ENCODE measurements at places on chromosomes 5 and 9.
A peak's percentile ranks its signal among the peaks of the same experiment; 100 is the strongest.

- no peak for DNase-seq
Observed at GRCh38 chr5:181198106-181198685, 6.8 kb downstream of the TRIM7 start.

DNA sequence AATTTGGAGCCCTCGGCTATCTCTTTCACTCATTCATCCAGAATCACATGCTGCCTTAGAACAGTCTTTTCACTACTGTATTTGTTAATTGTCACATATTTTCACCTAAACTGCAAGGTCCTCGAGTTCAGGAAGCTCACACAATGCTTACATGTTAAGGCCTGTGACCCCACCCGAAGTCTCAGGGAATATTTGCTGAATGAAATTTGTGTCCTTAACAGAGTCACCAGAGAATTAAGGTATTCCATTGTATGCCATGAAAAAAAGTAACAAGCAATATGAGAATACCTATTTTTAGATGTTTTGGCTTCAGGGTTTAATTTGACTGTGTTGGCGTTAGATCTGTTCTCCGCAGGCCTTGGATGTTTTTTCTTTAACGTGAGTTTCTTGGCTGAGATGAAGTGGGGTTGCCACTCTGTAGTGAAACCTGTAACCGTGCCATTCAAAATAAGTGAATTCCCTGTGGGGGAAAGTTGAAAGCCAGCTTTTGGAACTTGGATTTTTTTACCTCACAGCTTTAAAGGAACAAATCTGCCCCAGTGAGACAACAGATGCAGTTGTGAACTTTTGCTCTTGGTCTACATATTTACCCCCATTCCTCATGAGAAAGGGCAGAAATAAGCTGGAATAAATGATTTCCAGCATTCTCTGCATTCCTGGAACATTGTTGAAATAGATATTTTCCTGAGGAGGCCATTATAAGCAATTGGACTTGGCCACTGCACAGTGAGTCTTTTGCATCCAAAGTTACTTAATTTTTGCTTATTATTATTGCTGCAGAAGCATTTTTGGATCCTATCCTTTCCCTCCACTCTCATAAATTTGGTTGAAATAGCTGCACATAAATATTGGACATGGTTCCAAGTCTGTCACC is 35.9 kb upstream of the FBP1 start:
- no peak for DNase-seq

DNA sequence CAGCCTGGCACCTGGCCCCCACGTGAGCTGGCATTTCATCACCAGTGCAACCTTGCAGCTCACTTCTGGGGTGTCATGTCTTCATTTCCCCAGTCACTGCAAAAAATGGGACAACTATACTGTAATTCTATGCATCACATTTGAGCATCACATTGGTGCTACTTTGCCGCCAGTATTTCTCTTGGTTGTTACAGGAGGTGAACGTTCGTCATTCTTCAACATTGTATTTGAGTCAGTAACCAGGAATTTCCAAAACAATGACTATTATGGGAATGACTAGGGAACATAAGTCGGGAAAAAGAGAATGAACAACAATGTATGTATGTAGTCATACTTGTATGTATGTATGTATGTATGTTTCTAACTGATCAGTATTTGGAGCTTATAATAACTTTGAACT is 1278.0 kb downstream of the EFNA5 start:
- DNase-seq = no peak

- peak; percentile 99 for DNase-seq
Observed at GRCh38 chr5:55307383-55308253, at the start of the genes DHX29 and MTREX. Gene DHX29 (minus strand): TSS chr5:55307694. CDS start chr5:55307573, 121 bp downstream. Gene MTREX (plus strand): TSS chr5:55307989. CDS start chr5:55308014, 25 bp downstream.

GRCh38 chr9:19385786-19386501 is 5.9 kb upstream of the RPS6 start:
- DNase-seq = no peak

DNA sequence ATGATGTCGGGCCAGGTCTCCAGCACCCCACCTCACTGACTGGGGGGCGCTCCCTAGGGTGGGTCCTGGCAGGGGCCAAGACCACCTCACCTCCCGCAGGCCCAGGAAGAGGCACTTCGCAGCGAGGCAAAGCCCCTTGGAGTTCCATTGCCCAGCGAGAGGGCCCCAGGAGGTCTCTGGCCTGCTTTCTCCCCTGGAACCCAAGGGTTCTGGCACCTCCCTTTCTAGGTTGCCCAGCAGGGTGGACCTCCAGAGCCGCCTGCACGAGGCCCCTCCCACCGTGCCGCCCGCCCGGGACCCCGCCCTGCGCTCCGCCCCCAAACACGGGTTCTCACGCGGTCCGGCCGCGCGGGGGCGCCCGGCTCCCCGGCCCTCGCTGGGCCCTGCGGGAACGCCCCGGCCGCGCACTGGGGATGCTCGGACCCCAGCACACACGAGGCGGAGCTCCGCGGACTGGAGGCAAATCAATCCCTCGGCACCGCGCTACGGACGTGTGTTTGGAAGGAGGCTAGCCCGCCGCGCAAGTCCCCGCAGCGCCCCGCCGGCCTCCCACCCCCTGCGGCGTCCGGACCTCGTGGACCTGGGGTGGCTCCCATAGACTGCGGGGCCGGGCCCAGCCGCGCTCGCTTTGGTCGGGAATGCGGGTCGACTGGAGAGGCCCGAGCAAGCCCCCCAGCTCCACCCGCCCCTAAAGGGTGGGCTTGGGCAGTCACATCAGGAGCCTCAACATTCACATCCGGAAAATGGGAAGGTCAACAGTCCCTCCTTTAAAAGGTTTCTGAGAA is 99.5 kb upstream of the LMX1B start:
- peak; percentile 20 for DNase-seq

GRCh38 chr9:8815931-8816330 is 1016.4 kb upstream of the DMAC1 start:
- DNase-seq = no peak

- no peak for DNase-seq
Observed at GRCh38 chr5:104800440-104801048, 1238.0 kb upstream of the NUDT12 start.

DNA sequence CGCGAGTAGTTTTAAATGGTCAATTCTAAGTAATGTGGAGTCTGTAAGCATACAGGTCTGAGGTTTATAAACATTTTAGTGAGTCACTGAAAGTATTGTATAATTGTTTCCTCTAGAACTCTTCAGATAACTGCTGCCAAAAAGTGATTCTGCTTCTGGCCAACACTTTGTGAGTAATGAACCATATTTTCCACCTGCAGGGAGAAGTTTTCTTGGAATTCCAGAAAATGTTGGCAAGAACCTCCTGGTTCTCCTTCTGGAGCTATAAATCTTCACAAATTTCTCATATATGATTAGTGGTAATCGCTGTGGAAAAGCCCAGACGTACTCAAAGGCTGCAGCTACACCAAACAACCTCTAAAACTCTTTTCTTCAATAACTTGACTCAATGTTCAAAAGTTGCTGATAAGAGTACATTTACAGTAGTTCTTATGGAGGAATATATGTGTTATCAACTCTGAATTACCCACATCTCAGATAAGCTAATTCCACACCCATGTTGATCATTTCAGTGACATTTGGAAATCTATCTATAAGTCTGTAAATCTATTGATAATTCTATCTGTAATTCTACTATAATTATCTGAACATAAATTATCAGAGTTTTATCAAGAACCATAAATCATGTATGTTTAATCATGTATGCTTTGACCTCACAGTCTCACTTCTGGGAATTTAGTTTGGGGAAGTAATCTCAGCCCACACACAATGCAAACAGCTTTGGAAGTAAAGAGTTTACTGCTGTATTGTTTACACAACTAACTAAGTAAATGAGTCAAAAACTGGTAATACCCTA is 74.1 kb downstream of the FNBP1 start:
- DNase-seq = no peak

GRCh38 chr5:74044936-74045335 is 418.9 kb downstream of the ARHGEF28 start:
- no peak for DNase-seq

- no peak for DNase-seq
Observed at GRCh38 chr9:129834489-129835127, 467 bp downstream of the C9orf78 start.

GRCh38 chr9:37094751-37095150 is 25.6 kb upstream of the ZCCHC7 start:
- DNase-seq = no peak

DNA sequence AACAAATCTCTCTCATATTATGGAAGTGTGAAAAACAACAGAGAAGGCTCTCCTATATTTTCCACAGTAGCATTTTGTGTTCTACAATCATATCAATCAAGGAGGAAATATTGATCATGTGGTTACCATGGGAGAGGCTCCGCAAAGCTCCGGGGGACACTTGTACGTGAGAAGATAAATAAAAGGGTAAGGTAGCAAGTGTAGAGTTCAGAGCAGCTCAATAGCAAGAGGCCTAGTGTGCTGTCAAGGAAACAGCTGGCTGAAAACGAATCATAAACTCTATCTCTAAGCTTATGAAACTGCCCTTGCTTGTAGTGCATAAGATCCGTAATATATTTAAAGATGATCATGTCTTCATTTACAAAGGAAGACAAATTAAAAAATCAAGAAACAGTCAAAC is 57.5 kb downstream of the CDH18 start:
- no peak for DNase-seq

- no peak for DNase-seq
Observed at GRCh38 chr9:2725898-2726649, 8.8 kb downstream of the KCNV2 start.

DNA sequence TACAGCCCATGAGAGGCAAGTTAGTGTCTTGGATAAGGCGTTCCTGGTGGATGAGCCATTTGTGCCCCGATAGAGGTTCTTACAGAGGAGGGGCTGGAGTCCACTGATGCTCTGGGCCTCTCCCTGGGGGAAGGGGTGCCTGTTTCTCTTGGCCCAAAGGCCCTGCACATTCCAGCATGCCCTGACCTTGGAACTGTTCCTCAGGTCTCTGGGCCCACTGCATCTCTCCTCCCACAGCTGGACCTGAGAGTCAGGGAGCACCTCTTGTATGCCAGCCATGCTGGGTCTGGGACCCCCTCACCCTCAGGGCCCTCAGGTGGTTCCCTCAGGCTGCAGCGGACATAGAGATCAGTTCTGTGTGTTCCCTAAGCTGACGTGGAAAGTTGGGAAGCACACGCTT is 26.4 kb downstream of the DAPK1 start:
- no peak for DNase-seq

DNA sequence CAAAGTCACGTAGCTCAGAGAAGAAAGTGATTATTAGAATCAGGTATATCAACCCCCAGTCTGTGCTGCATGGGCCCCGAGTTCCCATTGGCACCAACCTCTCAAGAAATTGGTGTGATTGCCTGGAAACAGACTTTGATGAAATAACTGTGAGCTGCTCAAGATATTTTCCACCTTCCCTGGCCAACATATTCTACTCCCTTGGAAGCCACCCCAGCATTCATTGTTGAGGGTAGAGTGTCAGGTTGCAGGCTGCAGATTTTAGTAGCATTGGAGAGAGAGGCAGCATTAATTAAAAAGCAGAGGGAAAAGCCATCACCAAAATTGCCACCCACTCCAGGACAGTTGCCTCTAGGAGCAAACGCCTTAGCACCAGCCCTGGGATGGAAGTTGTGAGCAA is 154.2 kb upstream of the TNPO1 start:
- no peak for DNase-seq

DNA sequence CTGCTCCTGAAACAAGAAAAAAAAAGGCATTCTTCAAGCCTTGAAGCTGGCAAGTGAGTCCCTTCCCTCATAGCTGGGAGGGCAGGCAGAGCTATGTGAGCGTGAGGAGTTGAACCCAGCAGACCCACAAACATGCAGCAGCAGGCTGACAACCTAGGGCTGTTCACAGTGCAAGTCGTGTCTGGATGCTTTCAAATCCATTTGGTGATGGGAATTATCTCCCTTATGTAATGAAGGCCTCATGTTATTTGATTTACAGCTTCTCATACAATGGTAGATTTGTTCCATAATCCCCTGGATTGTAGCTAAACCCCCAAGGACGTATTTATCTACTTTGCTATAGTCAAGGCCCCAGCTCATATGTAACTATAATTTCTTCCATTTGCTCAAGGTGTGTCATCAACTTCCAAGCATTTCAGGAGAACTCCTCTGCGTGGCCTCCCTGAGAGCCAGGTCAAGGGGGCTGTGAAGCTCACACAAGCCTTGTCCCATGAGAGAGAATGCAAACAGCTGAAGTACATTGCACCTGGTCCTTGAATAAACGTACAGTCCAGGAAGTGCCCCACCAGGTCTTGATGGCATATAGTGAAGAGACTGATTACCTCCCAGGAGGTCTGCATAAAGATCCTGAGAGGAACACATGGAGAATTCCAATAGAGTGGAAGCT is 124.8 kb upstream of the SLC1A3 start:
- no peak for DNase-seq

- no peak for DNase-seq
Observed at GRCh38 chr5:160930406-160930805, 78.4 kb upstream of the ATP10B start.

GRCh38 chr5:154506049-154506715 is 28.2 kb upstream of the HAND1 start:
- no peak for DNase-seq

DNA sequence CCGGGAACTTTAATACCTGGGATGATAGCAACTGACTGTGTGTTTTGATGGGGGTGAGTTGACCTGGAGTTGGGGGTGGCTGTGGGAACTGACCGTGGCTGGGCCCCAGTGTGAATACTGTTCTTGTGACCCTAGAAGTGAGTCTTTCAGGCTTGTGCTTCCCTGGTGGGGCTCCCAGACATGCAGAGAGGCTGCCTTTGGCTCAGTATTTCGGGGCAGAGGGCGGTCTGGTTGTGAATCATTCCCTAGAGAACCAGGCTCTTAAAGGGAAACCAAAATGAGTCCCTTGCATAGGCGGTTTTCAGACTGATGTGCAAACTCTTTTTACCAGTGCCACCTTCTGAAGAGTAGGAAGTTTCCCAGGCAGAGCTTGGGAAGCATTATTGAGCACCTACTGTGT is 132.1 kb downstream of the MACROH2A1 start:
- DNase-seq = no peak

GRCh38 chr5:125592856-125593255 is 830.4 kb upstream of the GRAMD2B start:
- no peak for DNase-seq

- no peak for DNase-seq
Observed at GRCh38 chr5:148853868-148854267, 27.5 kb downstream of the ADRB2 start.

- DNase-seq = no peak
Observed at GRCh38 chr5:57174128-57174889, 450 bp downstream of the GPBP1 start.

DNA sequence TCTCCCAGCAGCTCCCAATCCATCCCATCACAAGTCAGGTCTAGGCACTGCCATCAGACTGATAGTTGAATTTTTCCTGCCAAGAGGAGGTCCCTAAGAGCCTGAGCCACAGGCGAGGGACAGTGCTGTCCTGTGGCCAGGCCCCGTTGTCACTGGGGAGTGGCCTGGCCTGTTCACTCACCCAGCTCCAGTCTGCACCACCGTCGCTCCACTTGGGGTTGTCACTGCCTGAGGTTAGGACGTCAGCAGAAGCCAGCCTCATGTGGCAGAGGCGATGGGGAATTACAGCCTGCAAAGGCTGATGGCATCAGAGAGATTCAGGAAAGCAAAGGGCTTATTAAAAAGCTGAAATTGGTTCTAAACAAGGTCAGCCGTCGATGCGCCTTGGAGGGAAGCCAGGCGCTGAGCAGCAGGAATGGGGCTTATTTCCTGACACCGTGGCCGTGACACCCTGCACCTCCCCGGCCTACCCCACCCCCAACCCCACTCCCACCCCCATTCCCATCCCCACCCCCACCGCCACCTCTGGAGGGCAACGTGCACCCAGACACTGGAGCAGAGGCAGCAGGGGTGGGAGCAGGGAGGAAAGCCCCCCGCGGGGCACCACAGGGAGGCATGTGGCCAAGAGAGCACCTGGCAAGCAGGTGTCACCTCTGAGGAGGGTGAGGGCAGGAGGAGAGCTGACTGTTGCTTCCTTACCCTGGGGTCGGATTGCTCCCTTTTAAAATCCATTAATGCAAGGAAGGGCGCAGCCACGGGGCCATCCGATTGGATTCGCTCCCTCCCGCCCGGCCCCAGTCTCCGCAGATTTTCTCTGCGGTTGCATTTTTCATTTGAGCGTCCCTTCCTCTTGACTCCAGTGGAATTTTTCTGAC is 3.1 kb upstream of the DBH start:
- peak; percentile 62 for DNase-seq

All from NCI-H2171 (cell line).